Left renal cortex interstitium (tissue), 4 donors: ENCODE measurements at places on chromosomes 1 and 21.

DNA sequence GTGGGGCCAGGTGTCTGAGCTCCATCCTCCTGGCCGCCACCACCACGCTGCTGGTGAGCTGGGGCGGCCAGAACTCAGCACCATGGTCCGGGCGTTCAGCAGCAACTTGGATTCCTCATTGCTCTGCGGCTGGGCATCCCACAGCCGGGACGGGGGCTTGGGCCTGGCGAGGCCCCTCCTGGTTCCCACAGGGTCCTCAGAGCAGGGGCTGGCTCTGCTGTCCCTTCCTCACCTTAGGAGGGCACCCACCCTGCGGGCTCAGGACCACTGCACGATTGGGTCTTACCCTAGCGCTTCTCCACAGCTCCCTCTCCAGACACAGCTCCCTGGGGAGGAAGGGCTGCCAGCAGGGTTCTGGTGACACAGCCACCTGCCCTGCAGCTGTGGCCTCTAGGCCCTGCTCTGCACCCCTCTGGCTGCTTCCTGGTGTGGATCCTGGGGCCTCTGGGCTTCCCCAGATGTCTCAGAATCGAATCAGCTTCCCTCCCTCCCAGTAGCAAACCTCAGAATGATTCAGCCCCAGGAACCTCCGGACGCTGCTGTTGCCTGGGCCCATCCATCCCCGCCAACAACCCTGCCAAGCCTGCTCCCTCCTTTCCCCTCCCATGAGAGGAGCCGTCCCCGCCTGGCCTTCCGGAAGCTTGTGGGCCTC is 25.0 kb downstream of the CRYAA start:
- no peak for DNase-seq

- no peak for DNase-seq
These were observed 9.9 kb upstream of the DISC1 start for GRCh38 chr1:231616667-231617066.

DNA sequence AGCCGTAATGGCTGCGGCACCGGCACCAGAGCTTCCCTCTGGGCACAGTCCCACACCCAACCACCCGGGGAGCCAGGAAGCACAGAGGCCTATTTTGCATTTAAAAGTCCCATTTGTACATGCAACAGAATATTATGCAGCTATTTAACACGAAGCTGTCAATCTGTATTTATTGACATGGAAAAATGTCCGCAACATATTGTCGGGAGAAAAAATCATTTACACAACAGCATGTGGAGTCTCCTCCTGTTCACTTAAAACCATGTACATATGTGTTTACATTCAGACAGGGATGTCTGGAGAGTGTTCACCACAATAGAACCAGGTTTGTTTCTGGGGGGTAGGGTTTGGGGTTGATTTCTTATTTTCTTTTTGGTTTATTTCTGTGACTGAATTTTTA is 63.4 kb upstream of the GRIK3 start:
- DNase-seq = no peak

DNA sequence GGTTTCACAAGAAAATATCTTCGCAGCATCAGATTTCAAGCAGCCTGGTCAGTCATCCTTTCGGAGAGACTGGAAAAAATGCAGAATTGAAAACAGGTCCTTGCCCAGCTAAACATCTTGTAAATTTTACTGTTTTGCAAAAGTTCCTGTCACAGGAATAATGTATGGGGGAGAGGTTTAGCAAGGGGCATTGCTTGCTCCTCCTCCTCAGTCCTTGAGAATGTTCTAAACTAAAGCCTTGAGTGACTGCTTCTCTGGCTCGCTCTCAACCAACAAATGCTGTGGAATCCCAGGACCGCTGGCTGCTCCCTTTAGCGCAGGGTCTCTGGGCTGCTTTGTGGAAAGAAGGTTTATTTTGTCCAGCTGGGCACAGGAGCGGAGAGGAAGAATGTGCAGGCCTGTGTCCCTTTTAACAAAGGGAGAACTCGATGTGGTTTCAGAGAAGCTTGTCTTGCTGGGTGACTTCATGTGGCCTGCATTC is 33.6 kb upstream of the FHAD1 start:
- no peak for DNase-seq

DNA sequence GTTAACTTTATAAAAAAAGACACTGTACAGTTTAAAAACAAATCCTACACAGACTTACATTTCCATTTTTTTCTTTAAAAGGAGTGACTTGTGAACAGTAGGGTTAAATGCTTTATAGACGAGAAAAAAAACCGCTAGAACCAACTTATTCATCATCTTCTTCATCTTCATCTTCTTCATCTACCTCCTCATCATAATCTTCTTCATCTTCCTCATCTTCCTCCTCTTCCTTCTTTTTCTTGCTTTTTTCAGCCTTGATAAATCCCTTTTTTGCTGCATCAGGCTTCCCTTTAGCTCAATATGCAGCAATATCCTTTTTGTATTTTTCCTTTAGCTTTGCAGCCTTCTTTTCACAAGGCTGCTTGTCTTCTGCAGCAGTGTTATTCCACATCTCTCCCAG is 22.5 kb downstream of the FMO1 start:
- DNase-seq = no peak

GRCh38 chr1:101128211-101128727 is 102.7 kb upstream of the DPH5 start:
- no peak for DNase-seq

GRCh38 chr1:37070126-37070525 is 35.8 kb upstream of the GRIK3 start:
- DNase-seq = no peak

- DNase-seq = peak; percentile 32
These were observed 8.8 kb downstream of the ZNF683 start for GRCh38 chr1:26363549-26364448.

- no peak for DNase-seq
These were observed 221.8 kb upstream of the JUN start for GRCh38 chr1:59005491-59006288.

DNA sequence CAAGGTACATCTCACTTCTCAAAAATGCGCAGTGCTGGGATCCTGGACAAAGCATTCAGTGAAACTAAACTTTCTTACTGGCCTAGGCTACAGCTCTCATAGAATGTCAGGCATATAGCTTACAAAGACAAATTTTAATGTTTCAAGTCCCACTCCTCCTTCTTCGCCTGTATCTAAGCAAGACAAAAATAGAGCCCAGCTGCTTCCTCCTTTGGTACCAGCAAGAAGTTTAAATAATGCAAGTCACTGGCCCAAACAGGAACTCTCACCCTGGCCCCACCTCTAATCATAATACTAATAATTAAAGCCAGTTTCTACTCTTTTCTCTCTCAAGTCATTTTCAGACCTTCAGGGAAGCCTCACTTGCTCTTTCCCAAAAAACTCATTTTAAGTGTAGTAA is 1267.9 kb downstream of the MRPL39 start:
- DNase-seq = no peak

DNA sequence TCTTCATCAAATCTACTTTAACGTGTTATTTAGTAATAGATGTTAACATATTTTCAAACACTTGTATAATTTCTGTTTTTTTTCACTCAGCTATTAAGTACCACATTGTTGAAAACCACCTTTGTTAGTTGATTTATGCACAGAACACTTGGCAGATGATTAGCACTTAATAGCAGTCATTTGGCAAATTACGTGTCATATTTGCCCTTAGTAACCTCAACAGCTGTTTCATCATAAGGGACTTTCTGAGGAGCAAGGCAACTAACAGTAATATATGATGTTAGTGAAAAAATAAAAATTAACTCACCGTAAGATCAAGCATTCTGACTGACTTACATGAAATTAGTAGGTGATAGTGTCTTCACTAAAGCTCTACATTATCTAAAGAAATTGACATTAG is 186.4 kb downstream of the HMCN1 start:
- DNase-seq = no peak

DNA sequence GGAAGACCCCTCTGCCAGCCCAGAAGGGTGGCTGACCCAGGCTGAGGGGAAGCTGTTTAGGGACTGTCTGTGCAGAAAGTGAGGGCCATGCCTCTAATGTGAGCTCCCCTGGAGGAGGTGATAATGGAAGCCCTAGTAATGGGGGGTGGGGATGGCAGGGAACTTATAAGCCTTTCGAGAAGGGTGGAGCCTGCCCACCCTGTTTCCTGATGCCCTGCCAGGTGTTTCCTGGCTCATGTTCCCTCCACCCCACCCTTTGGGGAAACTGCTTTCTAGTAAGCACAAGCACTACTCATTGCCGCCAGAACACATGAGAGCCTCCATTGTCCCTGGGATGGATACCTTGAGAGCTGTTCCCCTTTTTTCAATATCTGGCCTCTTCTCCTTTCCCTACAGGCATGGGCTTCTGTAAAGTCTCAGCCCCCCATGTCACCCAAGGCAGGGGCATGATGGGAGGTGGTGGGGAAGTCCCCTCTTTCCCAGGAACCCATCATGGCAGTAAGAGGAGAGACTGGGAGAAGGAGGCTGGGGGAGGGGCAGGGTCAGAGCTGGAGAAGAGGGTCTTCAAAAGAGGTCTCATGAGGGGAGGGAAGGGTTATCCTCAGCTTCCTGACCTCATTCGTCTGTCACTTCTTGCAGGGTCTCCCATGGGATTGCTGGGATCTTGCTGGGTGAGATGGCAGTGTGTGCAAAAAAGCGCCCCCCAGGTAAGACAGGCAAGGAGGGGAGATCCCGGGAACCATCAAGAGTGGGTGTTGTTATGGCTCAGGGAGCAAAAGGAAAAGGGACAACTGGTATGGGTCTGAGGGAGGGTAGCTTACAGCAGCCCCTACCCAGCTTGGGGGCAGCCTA is 2.4 kb downstream of the ATP8B2 start:
- DNase-seq = no peak

DNA sequence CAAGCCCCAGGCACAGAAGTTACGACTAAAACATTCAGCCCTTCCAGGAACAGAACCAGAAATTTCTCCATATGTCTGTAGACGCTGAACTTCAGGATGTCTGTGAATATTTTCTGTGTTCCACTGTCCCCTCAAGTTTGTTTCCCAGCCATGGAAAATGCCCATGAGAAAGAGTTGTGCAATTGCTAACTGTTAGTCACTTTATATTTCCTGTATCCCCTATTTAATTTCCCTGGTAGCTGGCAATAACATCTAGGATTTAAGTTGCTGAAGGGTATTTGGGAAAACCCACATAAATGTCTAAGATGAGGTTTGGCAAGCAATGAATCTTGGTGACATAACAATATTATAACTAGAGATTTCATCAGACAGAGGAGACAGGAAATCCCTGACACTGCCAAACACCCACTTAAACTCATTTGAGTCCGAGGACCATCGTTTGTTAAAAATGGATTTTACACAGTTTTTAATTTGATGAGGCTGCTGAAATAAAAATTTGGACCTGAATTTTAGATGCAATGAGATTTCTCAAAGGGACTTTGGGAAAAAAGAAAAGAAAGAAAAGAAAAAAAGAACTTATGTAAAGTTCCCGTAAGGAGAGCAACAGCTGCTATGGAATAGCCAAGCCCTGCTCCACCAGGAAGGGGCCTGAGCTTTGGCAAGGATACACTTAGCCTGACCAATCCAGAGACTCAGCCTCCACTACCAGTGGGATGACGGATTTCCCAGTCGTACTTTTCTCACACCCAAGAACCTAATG is 21.8 kb upstream of the ERRFI1 start:
- DNase-seq = no peak

- DNase-seq = no peak
These were observed 24.1 kb downstream of the ETNK2 start for GRCh38 chr1:204127597-204128242.

- no peak for DNase-seq
These were observed 334.2 kb downstream of the NTNG1 start for GRCh38 chr1:107474877-107475612.

DNA sequence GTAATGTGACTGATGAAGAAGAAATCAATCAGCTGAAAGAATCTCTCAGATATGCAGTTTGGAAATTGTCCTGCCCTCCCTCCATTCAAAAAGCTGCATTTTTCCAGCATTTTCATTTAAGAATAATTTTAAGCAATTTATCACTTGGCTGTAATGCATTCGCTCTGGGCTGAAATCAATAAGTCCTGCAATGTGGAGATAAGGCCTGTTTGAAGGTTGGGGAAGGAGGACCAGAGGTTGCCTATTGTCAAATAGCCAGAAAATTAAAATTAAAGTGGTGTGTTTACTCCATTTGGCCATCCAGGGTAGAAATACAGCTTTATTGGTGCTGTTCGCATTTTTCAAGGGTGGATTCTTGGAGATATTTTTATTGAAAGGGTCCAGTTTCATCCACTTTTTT is 187.6 kb upstream of the NFIA start:
- no peak for DNase-seq

GRCh38 chr1:59523745-59524450 is 227.0 kb downstream of the FGGY start:
- DNase-seq = no peak

DNA sequence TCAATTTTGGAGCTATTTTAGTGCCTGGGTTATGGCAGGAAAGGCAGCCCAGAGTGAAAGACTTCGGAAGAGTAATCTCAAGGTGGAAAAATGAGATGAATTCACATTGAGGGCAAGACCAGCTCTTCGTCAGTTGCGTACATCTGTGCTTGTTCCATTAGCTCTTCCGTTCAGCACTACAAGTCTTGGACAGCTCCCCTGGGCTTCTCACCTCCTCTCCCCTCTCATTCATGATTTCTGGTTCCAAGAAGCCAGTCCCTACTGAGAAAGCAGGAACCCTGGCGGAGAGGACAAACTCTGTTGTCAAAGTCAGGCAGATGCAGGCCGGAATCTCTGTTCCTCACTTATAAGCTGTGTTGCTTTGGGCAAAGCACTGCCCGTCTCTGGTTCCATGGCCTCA is 76.5 kb downstream of the ACTL8 start:
- DNase-seq = peak; percentile 53

- peak; percentile 4 for DNase-seq
These were observed 48.2 kb upstream of the TNFSF4 start for GRCh38 chr1:173255214-173255813.

GRCh38 chr1:154621875-154622274 is 13.9 kb upstream of the ADAR start:
- DNase-seq = no peak

GRCh38 chr21:28758042-28758882 is 234.4 kb downstream of the LTN1 start:
- no peak for DNase-seq

GRCh38 chr1:227273557-227273956 is 44.7 kb downstream of the CDC42BPA start:
- DNase-seq = peak; percentile 16

DNA sequence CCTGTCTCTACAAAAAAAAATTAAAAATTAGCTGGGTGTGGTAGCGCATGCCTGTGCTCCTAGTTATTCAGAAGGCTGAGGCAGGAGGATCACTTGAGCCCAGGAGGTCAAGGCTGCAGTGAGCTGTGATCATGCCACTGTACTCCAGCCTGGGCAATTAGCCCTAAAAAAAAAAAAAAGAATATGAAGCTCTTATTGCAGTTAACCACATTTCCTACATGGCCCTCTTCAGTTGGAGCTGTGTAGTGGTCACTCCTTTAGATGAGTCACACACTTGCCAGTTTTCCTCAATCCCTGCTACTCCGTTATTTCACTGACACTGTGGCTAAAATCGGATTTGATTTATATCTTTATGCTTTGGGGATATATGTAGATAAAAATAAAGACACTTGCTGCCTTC is 11.8 kb downstream of the NFYC start:
- DNase-seq = no peak

GRCh38 chr1:101153692-101154091 is 83.1 kb upstream of the S1PR1 start:
- no peak for DNase-seq
